Stimulated activated CD8-positive, alpha-beta memory T cell treated with anti-CD3 and anti-CD28 coated beads, Interleukin-2, amount 100 ng/mL, for 1 hour (primary cell): ENCODE measurements at places on chromosomes 1 and 21.

GRCh38 chr1:18941221-18942141 is 15.0 kb downstream of the IFFO2 start:
- no peak for DNase-seq

GRCh38 chr21:38075833-38076587 is 159.8 kb upstream of the KCNJ6 start:
- DNase-seq: no peak

DNA sequence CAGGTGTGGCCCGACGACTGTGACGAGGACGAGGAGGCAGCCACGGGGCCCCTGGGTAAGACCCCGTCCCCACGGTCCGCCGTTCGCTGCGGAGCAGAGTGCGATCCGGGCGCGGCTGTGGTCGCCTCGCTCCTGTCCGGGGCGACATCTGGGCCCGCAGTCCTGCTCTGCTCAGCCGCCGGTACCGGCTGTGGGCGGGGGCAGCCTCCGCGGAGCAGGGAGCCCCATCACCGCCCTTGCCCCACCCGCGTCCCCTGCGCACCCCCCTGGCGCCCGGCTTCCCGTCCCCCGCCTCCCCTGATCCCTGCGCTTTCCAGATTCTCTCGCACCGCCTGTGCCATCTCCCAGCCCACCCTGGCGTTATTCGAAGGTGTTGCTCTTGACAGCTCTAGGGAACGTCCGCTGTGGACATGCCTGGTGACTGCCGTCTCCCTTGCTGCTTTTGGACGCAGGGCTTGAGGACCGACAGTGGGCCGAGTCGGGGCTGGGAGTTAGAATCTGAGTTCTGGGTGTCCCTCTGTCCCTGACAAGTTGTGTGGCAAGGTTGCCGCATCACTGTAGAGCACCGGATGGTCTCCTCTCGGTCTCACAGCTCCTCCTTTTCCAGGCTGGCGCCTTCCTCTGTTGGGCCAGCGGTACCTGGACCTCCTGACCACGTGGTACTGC is 596 bp downstream of the TOR3A start:
- DNase-seq: no peak

DNA sequence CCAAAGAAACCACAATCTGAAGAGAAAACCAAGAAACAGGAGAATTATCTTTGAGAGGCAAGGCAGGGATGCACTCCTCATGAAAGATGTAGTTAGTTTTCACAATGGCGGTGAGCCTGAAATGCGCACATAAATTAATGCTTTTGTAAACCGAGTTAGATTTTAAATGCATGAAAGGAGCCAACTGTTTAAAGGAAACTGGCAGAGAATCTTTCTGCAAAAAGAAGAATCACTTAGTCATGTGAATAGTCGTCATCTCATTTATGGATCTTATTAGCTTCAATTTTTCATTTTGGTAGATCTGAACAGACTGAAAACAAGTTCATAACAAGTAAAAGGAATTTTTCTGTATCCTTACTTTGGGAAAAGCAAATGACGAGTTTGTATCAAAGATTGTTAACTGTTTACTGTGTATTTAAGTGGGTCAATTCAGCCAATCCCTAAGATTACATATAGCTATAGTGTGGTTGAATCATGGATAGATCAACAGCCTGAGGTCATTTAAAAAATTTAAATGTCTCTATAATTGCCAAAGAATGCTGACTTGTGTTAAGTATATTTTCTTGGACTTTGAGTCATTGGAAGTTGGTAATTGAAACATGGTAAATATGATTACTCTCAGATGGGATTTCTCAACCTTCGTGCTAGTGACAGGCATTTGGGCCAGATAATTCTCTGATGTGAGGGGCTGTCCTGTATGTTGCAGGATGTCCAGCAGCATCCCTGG is 226.6 kb upstream of the KAZN start:
- no peak for DNase-seq

GRCh38 chr1:68346188-68346808 is 103.5 kb downstream of the RPE65 start:
- no peak for DNase-seq

- DNase-seq: no peak
These were observed 8.0 kb downstream of the HJV start for GRCh38 chr1:146013559-146013922.

- DNase-seq: no peak
These were observed 209.2 kb downstream of the SDCCAG8 start for GRCh38 chr1:243465081-243465480.

GRCh38 chr1:118321840-118322239 is 136.8 kb upstream of the SPAG17 start:
- DNase-seq: no peak

DNA sequence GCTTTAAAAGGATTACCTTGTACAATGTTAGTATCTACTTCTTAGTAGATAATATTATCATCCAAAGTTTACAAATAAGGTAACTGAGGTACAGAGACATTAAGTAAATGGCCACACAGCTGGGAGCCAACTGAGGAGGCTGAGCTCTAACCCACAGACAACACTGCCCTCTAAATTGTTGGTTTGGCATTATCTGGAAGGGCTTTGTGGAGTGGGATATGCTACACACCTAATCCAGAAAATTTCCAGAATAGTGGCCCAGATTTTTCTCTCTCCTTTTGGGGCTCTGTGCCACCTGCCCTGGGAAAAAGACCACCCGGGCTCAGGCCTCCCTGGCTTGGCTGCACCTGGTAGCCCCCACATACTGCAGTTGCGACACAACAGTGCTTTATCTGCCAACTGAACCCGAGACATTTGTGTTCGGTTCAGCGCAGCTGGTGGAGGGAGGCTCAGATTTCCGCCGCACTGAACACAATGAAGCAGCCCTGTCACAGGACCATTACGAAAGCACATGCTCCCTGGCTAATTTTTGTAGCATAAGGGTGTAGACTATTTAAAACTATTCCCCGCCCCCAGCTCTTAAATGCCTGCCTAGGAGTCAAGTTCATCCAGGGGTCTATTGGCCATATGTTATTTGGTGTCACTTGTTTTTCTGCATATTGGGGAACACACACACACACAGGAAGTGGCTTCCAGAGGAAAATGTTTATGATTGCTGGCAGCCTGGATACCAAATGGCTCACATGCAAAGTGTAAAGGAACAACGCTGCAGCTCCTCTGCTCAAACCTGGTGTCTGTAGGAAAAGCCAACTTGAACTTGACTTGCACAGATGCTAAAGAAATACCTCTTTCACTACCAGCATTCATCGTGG is 92.3 kb upstream of the ESRRG start:
- no peak for DNase-seq
